ENCODE measurements at places on chromosomes 2 and 18.
A peak's percentile ranks its signal among the peaks of the same experiment; 100 is the strongest.

DNA sequence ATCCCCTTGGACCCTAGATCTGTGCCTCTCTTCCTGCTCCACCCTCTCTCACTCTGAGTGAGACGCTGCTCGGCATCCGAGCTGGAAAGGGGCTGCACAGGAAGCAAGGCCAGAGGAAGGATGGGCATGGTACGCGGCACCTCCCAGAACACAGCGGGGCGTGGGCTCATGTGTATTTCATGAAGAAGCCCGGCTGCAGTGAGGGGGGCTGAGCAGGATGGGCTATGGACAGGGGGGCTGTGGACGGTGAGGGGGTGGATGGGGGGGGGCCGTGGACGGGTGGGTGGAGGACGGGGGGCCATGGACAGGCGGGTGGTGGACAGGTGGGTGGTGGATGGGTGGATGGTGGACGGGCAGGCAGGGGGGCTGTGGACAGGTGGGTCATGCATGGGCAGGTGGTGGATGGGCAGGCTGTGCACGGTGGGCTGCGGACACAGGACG, 28.5 kb downstream of the SLC66A2 start:
- no peak for DNase-seq
- H3K36me3 ChIP-seq = peaks cover 23% of the 10 kb centered on the region
- H3K27ac ChIP-seq = no peak overlapping the region
- no peak overlapping the region for H3K4me3 ChIP-seq
- H3K4me1 ChIP-seq = peaks cover 2% of the 10 kb centered on the region
- H3K27me3 ChIP-seq = no peaks in the 10 kb centered on the region

- no peaks in the 10 kb centered on the region for H3K36me3 ChIP-seq
- no peaks in the 10 kb centered on the region for H3K4me1 ChIP-seq
- H3K27me3 ChIP-seq = no peaks in the 10 kb centered on the region
- H3K4me3 ChIP-seq = no peak overlapping the region
- no peak for DNase-seq
These were observed 378.7 kb downstream of the PARD3B start for GRCh38 chr2:204923957-204924356.

- H3K27me3 ChIP-seq = no peaks in the 10 kb centered on the region
- no peaks in the 10 kb centered on the region for H3K4me1 ChIP-seq
- H3K4me3 ChIP-seq = no peak overlapping the region
These were observed 10.0 kb downstream of the POLR2D start for GRCh38 chr2:127847931-127848330.

DNA sequence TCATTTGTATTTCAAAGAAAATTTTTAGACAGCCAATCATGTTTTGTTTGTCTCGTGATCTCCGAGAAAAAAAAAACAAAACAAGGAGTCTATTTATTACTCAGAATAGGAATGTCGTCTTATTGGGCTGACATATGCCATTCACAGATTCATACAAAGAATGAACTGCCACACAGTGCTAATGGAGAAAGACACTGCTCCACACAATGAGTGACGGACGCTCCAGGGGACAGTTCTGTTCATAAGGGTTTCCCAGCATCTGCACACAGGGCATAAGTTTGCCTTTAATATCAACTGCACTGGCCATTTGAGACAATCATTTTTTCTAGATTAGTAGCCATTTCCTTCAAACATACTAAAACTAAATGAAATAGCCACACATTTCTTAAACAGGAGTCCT, 3.4 kb downstream of the SERTAD2 start:
- H3K4me1 ChIP-seq = peaks cover 2% of the 10 kb centered on the region
- no peak overlapping the region for H3K4me3 ChIP-seq
- DNase-seq = no peak

DNA sequence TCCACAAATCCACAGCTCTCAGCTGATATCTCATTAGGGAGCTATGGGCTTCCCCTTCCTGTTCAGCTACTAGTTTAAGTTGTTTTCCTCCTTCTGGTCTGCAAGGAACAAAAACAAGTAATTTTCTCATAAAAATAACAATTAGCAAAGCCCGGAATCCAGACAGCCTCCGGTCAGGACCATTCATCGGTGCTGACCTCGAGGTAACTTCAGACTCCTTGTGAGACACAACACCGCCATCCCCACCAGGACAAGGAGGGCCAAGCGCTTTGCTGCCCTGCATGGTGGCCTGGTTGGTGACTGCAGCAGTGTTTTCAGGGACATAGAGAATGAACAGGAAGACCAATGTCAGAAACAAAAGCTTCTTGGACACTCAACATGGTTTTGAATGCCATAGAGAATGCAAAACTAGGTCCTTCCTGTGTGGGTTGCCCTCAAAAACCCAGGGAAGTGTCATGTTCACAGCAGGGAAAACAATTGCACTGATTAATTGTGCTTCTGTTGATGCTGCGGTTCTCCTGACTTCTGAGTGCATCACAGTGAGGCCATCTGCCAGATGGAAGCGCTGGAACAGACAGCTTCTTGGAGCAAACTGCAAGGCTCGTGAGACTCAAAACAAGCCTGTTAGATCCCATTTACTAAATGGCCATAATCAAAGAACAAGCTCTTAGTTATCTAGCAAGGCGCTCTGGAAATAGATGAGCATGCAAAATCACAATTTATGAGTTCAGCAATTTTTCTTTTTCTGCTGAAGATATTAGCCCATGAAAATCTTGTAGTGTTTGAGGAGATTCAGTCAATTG, 77.1 kb downstream of the HS1BP3 start:
- peaks cover 59% of the 10 kb centered on the region for H3K4me1 ChIP-seq
- peak overlapping the region; percentile 5 for H3K27ac ChIP-seq
- no peak overlapping the region for H3K4me3 ChIP-seq
- no peaks in the 10 kb centered on the region for H3K36me3 ChIP-seq
- DNase-seq = no peak

DNA sequence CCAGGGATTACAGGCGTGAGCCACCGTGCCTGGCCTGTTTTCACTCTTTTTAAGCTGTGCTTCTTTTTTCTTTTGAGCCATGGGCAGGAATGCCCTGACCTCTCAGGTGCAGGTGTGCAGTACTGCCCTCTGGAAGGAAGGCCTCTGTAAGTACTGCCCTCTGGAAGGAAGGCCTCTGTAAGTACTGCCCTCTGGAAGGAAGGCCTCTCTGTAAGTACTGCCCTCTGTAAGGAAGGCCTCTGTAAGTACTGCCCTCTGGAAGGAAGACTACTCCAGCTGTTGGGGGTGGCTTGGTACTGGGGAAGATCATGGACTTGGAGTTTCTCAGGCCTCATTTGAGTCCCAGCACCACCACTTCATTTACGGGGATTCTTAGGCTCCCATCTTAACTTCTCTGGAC, 248.5 kb upstream of the ID2 start:
- H3K4me3 ChIP-seq = no peak overlapping the region
- no peak overlapping the region for H3K27ac ChIP-seq
- no peaks in the 10 kb centered on the region for H3K4me1 ChIP-seq
- DNase-seq = no peak
- H3K27me3 ChIP-seq = no peaks in the 10 kb centered on the region

- no peaks in the 10 kb centered on the region for H3K27me3 ChIP-seq
- no peak overlapping the region for H3K27ac ChIP-seq
- no peaks in the 10 kb centered on the region for H3K36me3 ChIP-seq
These were observed 384.1 kb downstream of the ERBB4 start for GRCh38 chr2:212154477-212154878.

GRCh38 chr2:178072383-178073301, at the start of gene PDE11A:
Gene PDE11A, minus strand, starts transcription at chr2:178072777. Its CDS starts 340 bp downstream, at chr2:178072437.
- peaks cover 4% of the 10 kb centered on the region for H3K4me1 ChIP-seq
- H3K36me3 ChIP-seq = no peaks in the 10 kb centered on the region
- DNase-seq = peak; percentile 60
- H3K27ac ChIP-seq = no peak within 1 kb of the TSS
- H3K4me3 ChIP-seq = peak within 1 kb of the TSS; percentile 33
- H3K27me3 ChIP-seq = no peaks in the 10 kb centered on the region

DNA sequence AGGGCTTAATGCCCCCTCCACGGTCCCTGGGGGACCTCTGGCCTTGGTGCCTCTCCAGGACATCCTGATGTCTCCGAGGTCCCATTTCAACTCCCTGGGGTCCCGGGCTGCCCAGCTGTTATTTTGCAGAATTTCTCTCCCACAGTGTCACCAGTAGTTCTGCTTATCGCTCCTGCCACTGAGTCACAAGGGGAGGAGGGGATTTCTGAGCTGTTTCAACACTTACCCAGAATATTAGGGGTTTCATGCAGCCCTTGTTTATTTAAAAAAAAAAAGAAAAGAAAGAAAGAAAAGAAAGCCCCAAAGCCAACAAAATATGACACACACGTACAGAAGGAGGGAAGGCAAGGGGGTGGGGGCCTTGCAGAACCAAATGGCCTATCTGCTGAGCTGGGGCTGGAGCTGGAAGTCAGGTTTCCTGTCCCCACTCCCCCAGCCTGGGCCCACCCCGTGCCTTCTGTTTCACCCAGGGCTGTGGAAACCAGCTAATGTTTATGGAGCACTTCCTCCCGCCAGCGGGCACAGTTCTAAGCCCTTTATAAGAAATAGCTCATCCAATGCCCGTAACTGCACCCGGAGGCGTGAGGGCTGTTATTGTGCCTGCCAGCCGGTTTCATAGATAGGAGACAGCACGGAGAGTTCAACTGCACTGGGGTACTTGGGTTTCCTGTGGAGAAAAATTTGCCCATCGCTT, 8.4 kb upstream of the ARID5A start:
- no peaks in the 10 kb centered on the region for H3K36me3 ChIP-seq
- H3K4me1 ChIP-seq = no peaks in the 10 kb centered on the region
- peaks cover 17% of the 10 kb centered on the region for H3K27me3 ChIP-seq
- H3K4me3 ChIP-seq = no peak overlapping the region
- no peak overlapping the region for H3K27ac ChIP-seq

DNA sequence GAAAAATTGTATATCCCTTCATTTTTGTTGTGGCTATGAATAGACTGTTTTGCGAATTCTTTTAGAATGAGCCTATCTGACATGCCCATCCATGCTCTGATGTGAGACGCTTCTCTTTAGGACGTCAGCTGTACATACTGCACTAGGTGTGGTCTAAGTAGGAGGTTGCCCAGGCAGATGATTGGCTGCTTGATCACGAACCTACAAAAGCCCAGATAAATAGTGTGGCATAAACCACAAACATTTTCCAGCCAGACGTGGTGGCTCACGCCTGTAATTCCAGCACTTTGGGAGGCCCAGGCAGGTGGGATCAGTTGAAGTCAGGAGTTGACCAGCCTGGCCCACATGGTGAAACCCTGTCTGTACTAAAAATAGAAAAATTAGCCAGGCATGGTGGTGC, 251.8 kb downstream of the AGAP1 start:
- H3K36me3 ChIP-seq = peaks cover 5% of the 10 kb centered on the region
- H3K4me1 ChIP-seq = no peaks in the 10 kb centered on the region
- H3K27me3 ChIP-seq = no peaks in the 10 kb centered on the region
- peak; percentile 71 for DNase-seq

- peaks cover 3% of the 10 kb centered on the region for H3K4me1 ChIP-seq
- no peak overlapping the region for H3K4me3 ChIP-seq
- H3K36me3 ChIP-seq = no peaks in the 10 kb centered on the region
These were observed 19.8 kb upstream of the RGPD4 start for GRCh38 chr2:107806901-107807300.

- H3K36me3 ChIP-seq = no peaks in the 10 kb centered on the region
- no peak for DNase-seq
- H3K27me3 ChIP-seq = no peaks in the 10 kb centered on the region
- no peak overlapping the region for H3K4me3 ChIP-seq
These were observed 59.4 kb upstream of the NEDD4L start for GRCh38 chr18:57984490-57985115.

DNA sequence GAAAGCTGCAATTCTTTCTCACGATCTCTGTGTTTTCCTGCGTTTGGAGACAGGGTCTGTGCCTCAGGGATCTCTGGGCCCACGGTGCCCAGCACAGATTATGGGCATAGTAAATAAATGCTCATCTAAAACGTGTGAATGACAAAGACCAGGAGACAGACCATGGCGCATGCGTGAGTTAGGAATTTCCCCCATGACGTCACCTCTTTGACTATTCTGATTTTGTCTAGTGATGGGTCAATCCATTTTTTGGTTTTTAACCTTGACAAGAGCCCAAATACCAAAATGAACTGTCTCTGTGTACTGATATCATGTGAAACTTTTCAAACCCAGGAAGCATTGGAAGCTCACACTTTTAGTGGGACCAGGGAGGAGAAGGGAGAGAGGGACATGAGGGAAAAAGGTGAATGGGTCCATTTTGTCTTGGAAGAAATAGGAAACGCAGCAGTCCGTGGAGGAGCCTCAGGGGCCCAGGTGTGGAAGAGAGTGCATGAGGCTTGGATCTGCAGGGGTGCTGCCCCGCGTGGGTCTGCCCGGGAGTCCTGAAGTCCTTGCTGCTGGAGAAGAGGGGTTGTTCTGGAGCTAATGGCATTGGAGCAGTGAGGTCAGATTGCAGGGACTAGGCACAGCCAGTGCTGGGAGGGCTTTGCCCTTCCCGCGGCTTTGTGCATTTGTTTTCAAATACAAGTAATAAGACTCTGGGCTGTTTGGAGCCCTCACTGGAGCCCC, 172.2 kb downstream of the ASB1 start:
- H3K36me3 ChIP-seq = no peaks in the 10 kb centered on the region
- no peak overlapping the region for H3K27ac ChIP-seq
- peaks cover 2% of the 10 kb centered on the region for H3K4me1 ChIP-seq
- no peak overlapping the region for H3K4me3 ChIP-seq

DNA sequence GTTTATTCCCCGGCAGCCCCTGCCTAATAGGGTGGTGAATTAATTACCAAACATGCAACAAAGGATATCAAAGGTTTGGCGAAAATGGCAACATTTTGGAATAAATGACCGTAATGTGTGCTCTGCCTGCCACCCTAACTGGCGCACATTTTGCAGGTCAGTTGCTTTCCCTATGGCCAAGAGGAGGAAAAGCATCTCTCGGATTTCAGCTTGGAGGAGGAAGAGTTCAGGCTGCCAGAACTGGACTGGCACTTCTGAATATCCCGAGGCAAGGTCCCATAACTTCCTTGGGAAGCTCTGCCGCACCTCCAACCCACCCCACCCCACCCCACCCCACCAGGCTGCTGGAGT, 37.1 kb downstream of the SLC25A52 start:
- no peaks in the 10 kb centered on the region for H3K36me3 ChIP-seq
- no peak overlapping the region for H3K4me3 ChIP-seq
- H3K4me1 ChIP-seq = peaks cover 14% of the 10 kb centered on the region
- no peak overlapping the region for H3K27ac ChIP-seq
- DNase-seq = no peak
- no peaks in the 10 kb centered on the region for H3K27me3 ChIP-seq

GRCh38 chr18:9952633-9953416, 39.0 kb downstream of the VAPA start:
- H3K4me1 ChIP-seq = no peaks in the 10 kb centered on the region
- H3K36me3 ChIP-seq = peaks cover 5% of the 10 kb centered on the region
- no peaks in the 10 kb centered on the region for H3K27me3 ChIP-seq

- no peak for DNase-seq
- no peaks in the 10 kb centered on the region for H3K36me3 ChIP-seq
- H3K27ac ChIP-seq = no peak overlapping the region
- H3K4me1 ChIP-seq = peaks cover 13% of the 10 kb centered on the region
- no peaks in the 10 kb centered on the region for H3K27me3 ChIP-seq
These were observed 5.9 kb downstream of the INPP5D start for GRCh38 chr2:233065954-233066470.

DNA sequence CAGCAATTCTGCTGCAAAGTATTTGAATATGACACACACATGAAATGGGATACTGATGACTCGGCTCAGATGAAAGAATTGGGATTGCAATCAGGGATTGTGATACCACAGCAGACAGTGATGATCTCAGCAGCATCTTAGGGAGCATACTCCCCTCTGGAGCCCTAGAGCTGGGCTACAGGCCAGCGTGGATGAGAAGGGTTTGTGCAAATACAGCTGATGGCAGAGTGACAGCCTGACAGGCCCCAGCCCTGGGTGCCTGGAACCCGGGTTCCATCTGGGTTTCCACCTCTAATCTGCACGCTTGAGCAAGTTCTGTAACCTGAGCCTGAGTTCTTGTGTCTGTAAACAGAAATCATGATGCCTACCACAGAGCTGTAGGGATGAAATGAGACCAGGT, 418.0 kb downstream of the LRATD1 start:
- H3K4me1 ChIP-seq = no peaks in the 10 kb centered on the region
- no peak overlapping the region for H3K4me3 ChIP-seq
- no peaks in the 10 kb centered on the region for H3K36me3 ChIP-seq

Data from trophoblast cell (in vitro differentiated cells and primary cell).